ENCODE measurements at places on chromosomes 16 and 17.

GRCh38 chr17:67436233-67436632 lies 59.2 kb downstream of the PITPNC1 start:
- DNase-seq, result no peak

DNA sequence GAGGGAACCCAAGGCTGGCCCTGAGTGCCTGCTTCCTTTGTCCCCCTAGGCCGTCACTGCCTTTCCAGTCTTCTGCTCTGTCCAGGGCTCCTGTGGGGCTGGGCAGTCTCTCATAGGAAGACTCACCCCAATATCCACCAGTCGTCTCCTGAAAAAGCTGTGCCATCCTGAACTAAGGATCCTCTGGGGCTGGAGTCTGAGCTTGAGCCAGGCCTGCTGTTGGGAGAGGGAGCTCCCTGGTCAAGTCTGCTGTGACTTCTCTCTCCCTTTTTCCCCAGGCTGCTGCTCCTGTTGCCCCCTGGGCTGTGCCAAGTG lies 963 bp downstream of the MT1H start:
- no peak for DNase-seq

GRCh38 chr17:55487695-55488432 lies 23.4 kb downstream of the SMIM36 start:
- DNase-seq, result no peak

- DNase-seq, result no peak
These were observed 83.2 kb upstream of the HNF1B start for GRCh38 chr17:37827905-37828650.

- no peak for DNase-seq
These were observed 8.3 kb upstream of the SPPL2C start for GRCh38 chr17:45836047-45837044.

GRCh38 chr17:70166615-70167014 lies 2.7 kb upstream of the KCNJ2 start:
- DNase-seq, result no peak

- DNase-seq, result peak; percentile 24
These were observed 43.2 kb downstream of the MYH3 start for GRCh38 chr17:10613775-10614513.

- DNase-seq, result no peak
These were observed 735 bp downstream of the LSM12 start for GRCh38 chr17:44065668-44066203.

GRCh38 chr16:11575223-11575589 lies 11.5 kb downstream of the LITAF start:
- DNase-seq, result no peak

GRCh38 chr16:77549876-77550275 lies 115.0 kb upstream of the ADAMTS18 start:
- DNase-seq, result no peak

GRCh38 chr17:61065263-61065773 lies 334.3 kb upstream of the TBX2 start:
- DNase-seq, result peak; percentile 24

- no peak for DNase-seq
These were observed 70.8 kb downstream of the MAP2K6 start for GRCh38 chr17:69485251-69485661.

DNA sequence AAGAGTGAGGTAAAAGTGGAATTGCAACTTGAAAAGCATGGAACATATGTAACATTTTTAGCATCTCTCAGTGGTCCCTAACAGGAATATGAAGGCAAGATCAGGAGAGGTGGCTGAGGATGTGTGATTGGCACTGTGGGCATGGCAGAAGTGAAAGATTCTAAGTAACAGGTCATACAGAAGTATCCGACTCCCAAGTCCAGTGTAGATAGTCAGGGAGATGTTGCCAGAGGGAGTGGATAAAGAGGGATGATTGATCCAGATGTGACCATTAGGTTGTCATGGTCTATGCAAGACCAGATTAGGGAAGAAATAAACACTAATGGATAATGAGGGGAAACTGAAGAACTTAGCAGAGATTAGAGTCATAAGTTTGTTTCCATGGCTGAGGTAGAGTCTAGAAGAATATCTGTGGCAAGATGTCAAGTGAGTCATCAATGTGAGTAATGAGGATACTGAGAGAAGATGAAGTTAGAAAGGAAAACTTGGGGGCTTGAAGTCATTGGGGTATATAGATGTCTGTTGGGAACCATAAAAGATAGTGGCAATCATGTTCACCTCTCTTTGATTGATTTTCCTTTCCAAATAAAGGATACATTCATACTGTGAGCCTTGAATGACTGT lies 23.9 kb upstream of the CAPNS2 start:
- peak; percentile 76 for DNase-seq

DNA sequence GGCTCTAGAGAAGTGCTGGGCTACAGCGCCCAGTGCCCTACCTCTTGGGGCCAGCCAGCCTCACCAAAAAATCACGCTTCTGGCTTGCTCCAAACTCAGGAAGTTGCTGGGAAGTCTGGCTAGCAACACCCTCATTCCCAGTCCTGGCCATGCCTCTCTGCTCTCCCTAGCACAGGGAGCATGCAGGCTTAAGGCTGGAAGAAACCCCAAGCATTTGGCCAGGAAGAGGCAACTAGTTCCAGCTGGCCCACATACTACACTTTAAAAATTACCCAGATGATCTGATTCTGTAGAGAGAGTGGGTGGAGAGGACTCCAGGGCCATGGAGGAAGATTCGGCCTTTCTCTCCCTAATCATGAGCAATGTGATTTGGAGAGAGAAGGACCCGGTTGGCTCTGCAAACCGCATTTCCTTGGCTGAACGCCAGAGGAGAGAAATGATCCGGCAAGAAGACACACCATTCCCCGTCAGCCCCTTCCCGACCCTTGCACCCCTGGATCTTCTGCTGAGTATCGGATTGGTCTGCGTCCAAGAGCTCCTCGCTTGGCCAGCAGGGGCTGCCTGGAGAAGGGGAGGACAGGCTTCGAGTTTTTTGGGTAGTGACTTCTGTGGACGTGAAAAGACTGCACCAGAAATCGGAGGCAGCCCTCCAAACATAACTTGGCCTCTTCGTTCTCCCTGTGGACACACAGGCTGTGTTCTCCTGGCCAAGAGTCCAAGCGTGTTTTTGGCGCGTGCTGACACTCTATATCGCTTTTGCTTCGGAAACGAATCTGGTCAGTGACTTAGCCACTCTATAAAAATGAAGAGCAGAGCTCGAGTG lies 406.3 kb downstream of the WWOX start:
- DNase-seq, result no peak

- DNase-seq, result no peak
These were observed 2.2 kb downstream of the TIMP2 start for GRCh38 chr17:78922816-78923498.

- peak; percentile 48 for DNase-seq
These were observed 5.4 kb downstream of the HELZ start for GRCh38 chr17:67239597-67239996.

GRCh38 chr17:14015271-14015670 lies 54.0 kb upstream of the COX10 start:
- DNase-seq, result no peak

- peak; percentile 43 for DNase-seq
These were observed 47.5 kb downstream of the NT5M start for GRCh38 chr17:17350491-17351355.

DNA sequence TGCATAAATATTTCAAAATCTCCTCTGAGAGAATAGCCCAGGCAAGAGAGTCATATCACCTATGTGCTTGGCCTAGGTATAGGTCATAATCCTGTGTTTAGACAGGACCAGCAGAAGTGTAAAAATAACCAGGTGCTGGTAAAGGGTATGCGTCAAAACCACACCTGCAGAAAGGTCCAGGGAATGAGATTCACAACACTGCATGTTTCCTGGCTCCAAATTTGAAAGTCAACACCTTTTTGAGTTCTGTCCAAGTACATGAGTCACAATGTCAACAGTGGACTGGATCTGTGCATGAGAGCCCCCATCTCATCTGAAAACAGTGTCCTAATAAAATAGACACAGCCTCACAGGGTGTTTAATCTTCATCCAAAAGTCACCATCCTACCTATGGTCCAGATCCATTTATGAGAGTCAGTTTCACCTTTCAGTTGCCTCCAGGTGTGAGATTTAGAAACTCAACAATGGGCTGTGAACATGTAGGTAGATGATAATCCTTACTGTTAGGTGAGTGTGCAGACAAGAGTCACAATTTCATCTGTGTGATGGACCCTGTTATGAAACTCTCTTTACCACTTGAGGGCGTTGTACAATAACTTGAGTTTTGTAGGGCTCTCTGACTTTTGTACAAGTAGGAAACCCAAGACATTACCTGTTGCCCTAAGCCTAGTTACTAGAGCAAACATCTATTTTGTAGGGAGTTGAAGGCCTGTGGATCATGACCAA lies 2100.7 kb downstream of the TP53TG3F start:
- DNase-seq, result no peak

GRCh38 chr17:77498791-77499698 lies 358.3 kb downstream of the SEC14L1 start:
- no peak for DNase-seq

DNA sequence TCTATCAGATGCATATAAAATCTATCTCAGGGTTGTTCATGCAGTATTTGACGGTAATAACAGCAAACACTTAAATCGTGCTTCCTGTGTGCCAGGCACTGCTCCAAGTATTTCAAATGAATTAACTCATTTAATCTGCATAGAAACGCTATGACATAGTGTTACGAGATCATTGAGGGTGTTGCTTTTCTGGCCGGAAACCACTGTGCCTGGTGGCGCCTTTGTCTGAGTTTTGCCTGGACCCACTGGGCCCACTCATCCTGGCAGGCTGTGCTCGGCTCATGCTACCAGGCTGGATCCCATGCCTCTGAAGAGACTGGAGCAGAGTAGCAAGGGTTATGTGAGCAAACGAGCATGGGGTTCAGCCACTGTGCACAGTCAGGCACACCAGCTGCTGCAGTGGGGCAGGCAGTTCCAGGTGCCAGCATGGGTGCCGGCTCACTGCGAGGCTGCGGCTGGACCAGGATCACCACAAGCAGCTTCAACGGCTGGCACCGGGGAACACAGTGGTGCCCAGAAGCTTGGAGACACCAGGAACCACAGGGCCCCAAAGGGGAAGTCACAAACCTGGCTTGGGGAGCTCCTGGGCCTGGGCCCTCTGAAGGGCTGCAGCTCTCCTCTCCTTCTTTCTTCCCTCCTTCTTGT lies 45.9 kb upstream of the CLEC19A start:
- no peak for DNase-seq

All from HFFc6 (cell line).